Stimulated activated CD4-positive, alpha-beta T cell treated with anti-CD3 and anti-CD28 coated beads, Interleukin-4, amount 100 ng/mL, for 1 hour (primary cell): ENCODE measurements at places on chromosomes 4 and X.

GRCh38 chr4:7886007-7886973 lies 53.4 kb downstream of the AFAP1 start:
- no peak for DNase-seq

- DNase-seq = no peak
Observed at GRCh38 chrX:65866146-65866545, 173.7 kb downstream of the VSIG4 start.

- no peak for DNase-seq
Observed at GRCh38 chrX:11976663-11977062, 161.6 kb upstream of the FRMPD4 start.

DNA sequence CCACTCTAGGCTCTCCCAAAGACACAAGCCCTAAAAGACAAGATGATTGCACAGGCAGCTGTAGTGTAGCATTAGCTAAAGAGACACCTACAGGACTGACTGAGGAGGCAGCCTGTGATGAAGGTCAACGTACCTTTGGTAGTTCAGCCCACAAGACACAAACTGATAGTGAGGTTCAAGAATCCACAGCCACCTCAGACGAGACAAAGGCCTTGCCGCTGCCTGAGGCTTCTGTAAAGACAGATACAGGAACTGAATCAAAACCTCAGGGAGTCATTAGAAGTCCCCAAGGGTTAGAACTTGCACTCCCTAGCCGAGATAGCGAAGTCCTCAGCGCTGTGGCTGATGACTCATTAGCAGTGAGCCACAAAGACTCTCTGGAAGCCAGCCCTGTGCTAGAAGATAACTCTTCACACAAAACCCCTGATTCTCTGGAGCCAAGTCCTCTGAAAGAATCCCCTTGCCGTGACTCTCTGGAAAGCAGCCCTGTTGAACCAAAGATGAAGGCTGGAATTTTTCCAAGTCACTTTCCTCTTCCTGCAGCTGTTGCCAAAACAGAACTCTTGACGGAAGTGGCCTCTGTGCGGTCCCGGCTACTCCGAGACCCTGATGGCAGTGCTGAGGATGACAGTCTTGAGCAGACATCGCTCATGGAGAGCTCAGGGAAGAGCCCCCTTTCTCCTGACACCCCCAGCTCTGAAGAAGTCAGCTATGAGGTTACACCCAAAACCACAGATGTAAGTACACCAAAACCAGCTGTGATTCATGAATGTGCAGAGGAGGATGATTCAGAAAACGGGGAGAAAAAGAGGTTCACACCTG lies 306.3 kb downstream of the ANK2 start:
- DNase-seq = peak; percentile 60

DNA sequence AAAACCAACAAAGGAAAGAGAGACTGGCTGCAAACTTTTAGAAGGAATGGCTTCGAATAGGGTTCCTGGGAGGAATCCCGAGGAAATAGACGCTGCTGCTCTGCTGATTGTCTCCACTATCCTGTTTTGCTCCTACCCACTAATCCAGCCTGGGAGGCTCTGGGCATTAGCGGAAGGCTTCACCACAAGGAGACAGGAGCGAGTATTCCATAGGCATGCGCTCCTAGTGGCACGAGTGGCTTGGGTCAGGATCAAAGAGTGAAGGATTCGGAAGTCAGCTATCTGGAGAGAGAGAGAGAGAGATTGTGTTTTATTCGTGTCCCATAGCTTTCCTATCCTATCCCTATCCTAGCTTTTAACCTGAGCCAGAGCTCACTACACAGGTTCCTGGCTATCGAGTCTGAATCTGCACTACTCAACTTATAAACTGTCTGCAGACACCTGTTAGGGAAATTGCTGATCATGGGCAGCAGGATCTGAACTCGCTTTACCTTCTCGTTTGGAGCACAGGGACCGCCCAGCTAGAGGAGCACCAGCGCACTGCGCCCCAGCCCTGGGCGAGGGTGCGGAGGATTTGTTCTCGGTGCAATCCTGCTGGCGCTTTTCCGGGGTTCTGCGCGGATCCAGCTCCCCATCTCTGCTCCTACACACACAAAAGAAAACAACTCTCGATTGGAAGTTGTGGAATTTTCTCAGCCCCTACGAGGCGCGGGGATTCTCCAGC lies 740 bp upstream of the NPY2R start:
- DNase-seq = no peak

GRCh38 chr4:105840426-105841174 lies 54.7 kb upstream of the NPNT start:
- DNase-seq = no peak

GRCh38 chrX:112687189-112687691 lies 7.5 kb upstream of the LHFPL1 start:
- no peak for DNase-seq

DNA sequence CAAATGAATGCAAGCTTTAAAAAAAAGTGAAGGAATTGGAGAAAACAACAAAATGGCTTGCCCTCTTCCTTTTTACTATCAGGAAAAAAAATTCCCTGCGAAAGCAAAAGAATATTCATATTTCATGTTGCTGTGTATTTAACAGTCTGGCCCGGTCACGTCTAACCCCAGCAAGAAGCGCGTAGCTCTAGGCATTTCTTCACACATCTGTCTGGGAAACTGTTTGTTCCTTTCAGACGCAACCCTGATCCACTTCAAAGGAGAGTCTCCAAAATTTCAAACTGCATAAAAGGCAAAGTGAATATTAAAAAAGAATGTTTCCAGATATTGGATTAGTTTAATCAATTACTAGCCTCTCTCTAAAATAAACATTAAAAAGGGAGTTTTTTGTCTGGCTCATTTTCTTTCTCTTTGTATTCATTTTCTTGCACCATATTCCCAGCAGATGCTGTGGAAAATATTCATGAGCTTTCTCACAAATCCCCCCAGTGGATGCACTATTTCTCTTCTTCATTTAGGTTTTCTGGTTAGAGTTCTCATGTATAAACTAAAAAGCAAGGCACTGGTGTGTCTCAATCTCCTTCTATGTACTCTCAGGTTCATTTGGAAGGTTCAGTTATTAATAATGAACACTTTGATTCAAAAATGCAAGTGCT lies 145.3 kb downstream of the MID1 start:
- DNase-seq = no peak

GRCh38 chrX:48937054-48937907 lies 18.5 kb upstream of the PIM2 start:
- DNase-seq = peak; percentile 83

DNA sequence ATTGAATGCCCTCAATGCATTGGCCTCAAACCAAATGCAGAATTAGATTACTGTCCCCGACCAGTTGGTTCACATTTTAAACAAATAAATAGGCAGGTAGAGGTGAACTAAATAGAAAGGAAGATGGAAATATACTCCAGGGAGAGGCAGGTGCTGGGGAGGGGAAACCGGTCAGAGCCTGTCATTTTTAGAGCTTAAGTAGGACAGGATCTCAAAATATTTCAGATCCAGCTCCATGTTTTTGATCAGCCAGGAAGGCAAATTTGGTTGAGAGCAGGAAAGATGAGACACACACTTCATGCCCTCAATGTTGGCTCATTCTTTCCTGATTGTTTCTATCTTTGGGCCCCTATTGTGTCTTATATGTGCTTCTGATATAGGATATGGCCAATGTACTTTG lies 206.7 kb downstream of the SHROOM3 start:
- DNase-seq = no peak

GRCh38 chr4:18020145-18020670 lies 1.3 kb downstream of the LCORL start:
- DNase-seq = peak; percentile 4

- no peak for DNase-seq
Observed at GRCh38 chr4:73544620-73545019, 63.1 kb downstream of the AFM start.

GRCh38 chr4:3479358-3480101 lies 16.4 kb downstream of the DOK7 start:
- DNase-seq = no peak

DNA sequence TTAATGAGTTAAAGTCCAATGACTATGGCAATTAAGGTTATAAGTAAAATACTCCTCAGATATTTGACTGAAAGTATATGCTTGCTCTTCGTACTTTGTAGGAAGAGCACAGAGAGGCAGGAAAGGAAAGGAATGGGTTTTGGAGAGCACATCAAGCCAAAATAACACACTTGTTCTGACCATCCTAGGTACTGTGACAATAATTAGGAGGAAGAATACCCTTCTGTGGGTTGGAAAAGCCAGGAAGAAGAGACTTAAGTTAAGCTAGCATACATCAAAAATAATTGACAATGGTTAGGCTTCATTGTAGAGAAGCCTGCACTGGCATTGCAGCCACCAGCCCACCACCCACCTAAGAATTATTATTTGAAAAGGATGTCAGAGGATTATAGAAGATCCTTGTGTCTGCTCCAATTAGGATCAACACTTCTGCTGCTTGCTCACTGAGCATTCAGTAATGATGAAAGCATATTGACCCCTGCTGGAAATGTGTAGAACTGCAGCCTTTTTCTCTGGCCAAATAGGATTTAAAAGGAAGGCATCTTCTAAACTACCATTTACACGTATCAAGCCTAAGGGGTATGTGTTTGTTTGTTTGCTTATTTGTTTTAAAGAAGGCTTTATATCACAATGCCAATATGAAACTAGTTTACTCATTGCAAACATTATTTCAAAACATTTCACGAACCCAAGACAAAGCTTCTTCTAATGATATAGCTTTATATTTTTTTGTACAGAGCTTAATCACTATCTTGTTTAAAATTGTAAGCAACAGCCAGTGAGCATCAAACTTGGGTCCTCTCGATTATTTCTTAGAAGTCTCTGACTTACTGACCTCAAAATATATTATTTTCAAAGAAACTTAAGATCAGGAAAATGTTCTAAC lies 286.2 kb upstream of the TET2 start:
- DNase-seq = peak; percentile 3

DNA sequence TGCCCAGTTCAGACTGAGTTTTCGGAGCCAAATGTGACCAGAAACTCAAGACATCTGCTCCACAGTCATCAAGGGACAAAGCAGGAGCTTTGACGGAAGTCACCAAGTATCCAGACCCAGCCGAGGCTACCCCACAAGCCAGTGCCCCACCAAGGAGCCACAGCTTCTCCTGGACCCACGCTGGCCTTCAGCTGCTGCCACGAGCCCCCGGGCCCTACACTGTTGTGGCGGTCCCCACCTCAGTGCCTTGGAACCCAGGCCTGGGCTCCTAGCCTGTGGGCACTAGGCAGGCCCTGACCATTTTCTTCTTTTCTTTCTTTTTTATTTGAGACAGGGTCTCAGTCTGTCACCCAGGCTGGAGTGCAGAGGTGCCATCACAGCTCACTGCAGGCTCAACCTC lies 82.1 kb upstream of the NKX1-1 start:
- DNase-seq = no peak

DNA sequence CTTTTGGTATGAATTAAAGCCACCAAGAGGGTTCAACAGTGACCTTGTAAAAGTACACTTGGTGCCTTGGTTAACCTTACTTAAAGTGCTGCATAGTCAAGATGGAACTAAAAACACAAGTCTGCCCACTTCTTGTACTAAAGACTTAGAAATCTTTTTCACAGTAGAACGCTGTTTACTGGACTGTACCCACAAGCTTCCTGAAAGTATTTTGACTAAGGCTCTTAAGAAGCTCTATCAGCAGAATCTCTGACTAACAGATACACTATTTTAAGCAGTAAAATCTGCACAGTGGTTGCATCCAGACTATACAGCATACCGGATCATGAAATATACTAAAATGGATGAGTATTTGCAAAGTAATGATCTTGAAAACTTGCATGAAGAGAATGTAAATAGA lies 7.2 kb downstream of the RAB28 start:
- DNase-seq = no peak

DNA sequence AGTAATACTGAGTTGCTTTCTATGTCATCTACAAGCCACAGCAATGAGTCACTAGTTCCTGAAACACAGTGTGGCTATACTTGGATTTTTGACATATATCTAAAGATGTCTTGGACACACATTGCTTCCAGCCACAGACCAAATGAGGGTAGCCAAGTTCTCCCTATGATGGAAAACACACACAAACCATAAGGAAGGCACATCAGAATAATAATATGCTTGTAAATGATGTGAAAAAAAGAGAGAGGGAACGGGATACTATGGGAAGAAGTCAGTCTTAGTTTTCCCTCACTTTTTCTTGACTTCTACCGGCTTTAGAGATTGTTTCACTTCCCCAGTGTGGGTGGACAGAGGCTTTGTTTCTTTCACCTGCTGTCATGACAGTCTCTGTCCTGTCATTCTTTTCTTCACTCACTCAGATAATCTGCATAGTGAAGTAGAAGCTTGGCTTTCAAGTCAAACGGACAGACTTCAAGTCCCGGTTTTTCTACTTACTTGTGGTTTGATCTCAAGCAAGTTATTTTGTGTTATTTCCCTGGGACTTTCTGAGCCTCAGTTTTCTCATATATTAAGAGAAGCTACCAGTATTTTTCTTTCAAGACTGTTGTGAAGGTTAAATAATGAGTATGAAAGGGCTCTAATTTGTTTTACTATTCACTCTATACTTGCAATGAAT lies 34.7 kb downstream of the P2RY10 start:
- no peak for DNase-seq

GRCh38 chrX:49230500-49231232 lies 2.5 kb downstream of the CACNA1F start:
- DNase-seq = peak; percentile 63
